ENCODE measurements at places on chromosomes 5 and 9. TPM values are rescaled to one million over a fixed set of nuclear protein-coding genes. Genes with fewer than 3 reads are reported as not detected.

GRCh38 chr5:108079753-108080152 is 302.1 kb downstream of the FBXL17 start:
- DNase-seq = no peak

DNA sequence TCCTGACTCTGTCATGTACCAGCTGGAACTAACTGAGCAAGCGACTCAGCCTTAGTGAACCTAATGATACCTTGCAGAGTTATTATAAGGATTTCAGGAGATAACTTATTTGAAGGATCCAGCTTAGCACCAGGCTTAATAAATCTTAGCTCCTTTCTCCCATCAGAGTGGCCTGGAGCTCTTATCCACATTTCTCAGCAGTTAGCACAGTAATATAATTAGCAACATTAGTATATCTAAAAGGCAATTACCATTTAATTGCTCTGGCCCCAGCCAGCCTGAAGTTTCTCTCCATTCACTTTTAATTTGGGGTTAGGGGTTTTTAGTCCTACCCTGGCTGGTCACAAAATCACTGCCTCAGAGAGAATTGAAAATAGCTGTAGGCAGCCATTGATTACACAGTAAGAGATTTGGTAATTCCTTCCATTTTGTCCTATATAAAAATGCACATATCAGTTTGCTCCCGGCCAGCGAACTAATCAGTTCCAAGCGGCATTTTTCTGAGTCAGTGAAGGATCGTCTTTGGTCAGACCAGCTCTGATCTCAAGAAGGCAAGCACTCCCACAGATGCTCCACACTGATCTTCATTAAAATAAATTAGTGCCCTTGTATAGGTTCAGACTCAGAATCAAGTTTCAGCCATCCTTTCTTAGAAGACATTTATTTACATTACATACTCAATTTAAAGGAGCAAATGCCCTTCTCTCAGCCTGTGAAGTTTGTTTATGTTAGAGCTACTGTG is 56.6 kb downstream of the SNCAIP start:
- DNase-seq = no peak

Gene C8G
- polyA plus RNA-seq = 0.60 TPM

DNA sequence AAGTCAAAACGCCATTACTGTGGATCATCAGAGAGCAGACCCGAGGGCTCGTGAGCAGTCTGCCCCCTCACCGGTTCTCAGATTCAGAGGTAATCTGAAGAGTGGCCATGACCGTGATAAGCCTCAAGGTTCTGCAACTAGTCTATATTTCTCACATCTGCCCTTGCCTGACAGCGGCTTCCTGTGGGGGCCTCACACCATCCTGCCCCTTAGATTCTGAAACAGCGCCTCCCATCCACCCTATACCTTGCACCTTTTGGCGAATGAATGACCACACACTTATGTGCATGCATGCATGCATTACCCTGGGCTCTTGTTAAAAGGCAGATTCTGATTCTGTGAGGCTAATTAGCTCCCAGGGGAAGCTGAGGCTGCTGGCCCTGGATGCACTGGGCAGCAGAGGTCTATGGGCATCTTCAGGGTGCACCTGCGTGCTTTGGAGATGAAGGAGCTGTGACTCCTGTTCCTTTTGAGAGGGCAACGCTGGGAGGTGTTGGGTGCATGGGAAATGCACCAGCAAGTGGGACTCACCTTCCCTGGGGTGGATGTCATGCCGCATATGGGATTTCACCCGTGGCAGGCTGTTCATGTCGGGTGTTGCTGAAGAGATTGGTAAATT is 7.8 kb upstream of the GADD45G start:
- no peak for DNase-seq

Gene EDIL3
- 13.8 TPM for polyA plus RNA-seq

GRCh38 chr5:95827892-95828246 is 5.3 kb upstream of the GLRX start:
- DNase-seq = no peak

- DNase-seq = no peak
These were observed 599 bp downstream of the KIAA1191 start for GRCh38 chr5:176360894-176361436.

- DNase-seq = peak; percentile 4
These were observed 233.0 kb upstream of the SGCD start for GRCh38 chr5:156094001-156094400.

DNA sequence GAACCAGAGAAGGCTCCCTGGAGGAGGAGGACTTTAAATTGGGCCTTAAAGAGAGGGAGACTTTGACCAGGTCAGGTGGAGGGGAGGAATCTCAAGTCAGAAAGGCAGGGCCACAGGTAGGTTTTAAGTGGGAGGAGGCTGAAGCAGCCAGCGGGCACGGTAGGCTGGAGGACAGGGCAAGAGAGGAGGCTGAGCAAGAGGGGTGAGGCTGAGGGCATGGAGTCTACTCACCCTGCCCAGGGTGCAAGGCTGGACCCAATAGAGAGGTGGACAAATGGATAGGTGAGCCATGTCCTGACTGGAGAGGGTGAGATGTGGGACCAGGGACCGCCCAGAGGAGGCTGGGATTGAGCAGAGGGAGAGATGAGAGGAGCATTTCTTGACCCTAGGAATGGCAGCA is 25.6 kb upstream of the TRIM14 start:
- no peak for DNase-seq

DNA sequence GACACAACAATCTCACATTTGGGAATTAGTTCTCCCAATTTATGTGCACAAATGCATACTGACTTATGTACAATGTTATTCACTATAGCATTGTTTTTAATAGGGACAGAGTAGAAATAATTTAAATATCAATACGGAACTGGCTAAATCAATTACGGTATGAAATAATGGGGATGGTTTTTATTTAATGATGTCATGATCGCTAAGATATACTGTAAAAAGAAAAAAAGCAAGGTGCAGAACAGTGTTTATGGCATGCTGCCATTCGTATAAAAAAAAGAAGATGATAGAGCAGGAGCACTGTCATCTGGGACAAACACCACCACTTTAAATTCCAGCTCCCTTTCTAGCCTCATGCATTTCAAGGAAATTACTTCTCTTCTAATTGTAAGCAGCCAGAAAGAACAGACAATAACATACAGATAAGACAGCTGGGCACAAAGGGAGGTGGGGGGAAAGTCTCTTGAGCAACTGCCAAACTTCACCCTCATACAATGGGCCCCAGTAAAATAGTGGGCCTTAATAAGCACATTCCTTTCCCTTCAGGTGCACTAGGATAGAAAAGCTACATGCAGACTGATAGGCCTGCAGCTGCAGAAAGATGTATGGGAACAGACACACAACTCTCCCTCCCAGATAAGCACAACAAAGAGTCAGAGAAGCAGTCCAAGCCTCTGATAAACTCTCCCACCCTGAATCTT is 8.4 kb downstream of the SREK1IP1 start:
- no peak for DNase-seq

GRCh38 chr9:219670-220365 is 5.2 kb downstream of the DOCK8 start:
- DNase-seq = no peak
